Endodermal cell (in vitro differentiated cells): ENCODE measurements at places on chromosomes 3 and 15.
A peak's percentile ranks its signal among the peaks of the same experiment; 100 is the strongest.

- peak; percentile 71 for DNase-seq
These were observed 57.9 kb upstream of the CTXND1 start for GRCh38 chr15:80309769-80310384.

GRCh38 chr3:154113609-154114008, 7.6 kb upstream of the ARHGEF26 start:
- DNase-seq: no peak

GRCh38 chr15:68408971-68409370, 23.0 kb downstream of the ITGA11 start:
- DNase-seq: peak; percentile 8

GRCh38 chr15:26455828-26456227, 317.0 kb downstream of the GABRB3 start:
- no peak for DNase-seq

DNA sequence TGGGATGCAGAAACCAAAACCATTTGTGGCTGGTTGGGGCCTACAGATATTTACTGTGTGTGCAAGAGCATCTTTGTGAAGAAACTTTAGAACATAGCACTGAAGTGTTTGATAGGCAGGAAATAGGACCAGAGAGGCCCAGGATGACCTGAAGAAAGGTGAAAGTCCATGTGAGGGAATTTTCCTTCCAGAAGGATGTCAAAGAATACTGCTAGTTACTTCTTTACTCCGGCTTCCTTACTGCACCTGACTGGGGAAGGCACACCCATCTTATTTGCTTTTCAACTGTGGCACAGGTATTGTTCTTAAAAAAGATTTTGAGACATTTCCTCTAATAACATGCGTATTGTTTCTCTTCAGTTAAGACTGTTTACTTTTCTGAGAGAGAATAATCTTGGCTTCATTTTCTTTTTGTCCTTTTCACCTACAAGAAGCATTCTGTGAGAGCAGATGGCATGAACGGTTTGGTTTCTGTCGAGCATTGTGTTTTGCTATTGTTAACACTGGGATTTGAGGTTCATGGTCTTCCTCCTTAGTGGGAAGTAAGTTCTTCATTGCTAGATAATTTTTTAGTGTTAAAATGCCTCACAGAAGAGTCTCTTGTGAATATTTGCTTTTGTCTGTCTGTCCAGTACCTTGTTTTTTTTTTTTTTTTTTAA, 71.5 kb downstream of the SLCO3A1 start:
- no peak for DNase-seq

DNA sequence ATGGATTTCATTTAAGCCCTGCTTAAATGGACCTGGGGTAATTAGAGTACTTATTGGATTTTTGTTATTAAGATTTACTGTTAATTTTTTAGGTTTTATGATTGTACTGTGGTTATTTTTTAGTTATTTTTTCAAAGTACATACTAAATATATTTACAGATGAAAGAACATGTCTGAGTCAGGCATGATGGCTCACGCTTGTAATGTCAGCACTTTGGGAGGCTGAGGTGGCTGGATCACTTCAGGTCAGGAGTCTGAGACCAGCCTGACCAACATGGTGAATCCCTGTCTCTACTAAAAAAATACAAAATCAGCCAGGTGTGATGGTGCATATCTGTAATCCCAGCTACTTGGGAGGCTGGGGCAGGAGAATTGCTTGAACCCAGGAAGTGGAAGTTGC, 16.2 kb upstream of the RPL24 start:
- DNase-seq: no peak

GRCh38 chr3:132317229-132317948, at the start of gene ACP3:
ACP3 (plus strand) TSS chr3:132317407; CDS start chr3:132317457, 50 bp downstream.
- peak; percentile 66 for DNase-seq

GRCh38 chr3:194772241-194773000, 86.7 kb downstream of the FAM43A start:
- peak; percentile 26 for DNase-seq

GRCh38 chr3:80036176-80036575, 268.4 kb upstream of the ROBO1 start:
- no peak for DNase-seq

DNA sequence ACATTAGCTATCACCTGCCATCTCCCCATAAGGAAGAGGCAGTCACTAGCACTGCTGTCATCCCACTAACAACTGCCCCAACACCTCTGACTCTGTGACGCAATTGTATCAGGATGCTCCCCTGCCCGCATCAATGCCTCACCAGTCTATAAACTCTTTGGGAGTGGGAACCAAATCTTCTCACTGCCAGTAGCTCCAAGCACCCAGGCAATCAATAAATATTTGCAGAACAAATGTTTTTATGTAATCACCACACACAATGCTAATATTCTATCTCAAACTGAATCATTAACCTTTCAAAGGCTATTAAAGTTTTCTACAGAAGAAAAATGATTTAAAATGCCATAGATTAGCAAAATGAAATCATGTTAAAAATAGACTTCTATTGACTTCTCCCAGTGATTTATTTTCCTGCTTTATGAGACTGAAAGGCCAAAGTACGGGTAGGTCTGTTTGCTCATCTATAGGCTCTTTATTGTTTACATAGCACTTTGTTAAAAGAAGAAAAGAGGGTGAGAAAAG, 131.3 kb downstream of the PLD1 start:
- DNase-seq: no peak

DNA sequence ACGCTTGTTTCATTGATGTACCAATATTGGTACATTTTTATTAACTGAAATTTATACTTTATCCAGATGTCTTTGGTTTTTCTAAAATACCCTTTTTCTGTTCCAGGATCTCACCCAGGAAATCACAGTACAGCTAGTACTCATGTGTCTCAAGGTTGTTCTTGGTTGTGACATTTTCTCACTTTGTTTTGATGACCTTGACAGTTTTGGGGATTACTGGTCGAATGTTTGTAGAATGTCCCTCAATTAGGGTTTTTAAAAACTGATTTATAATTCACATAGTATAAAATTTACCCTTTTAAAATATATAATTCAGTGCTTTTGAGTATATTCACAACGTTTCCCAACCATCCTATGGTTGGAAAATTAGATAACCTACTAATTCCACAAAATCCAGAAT, 6.3 kb upstream of the SNRPN start:
- no peak for DNase-seq

DNA sequence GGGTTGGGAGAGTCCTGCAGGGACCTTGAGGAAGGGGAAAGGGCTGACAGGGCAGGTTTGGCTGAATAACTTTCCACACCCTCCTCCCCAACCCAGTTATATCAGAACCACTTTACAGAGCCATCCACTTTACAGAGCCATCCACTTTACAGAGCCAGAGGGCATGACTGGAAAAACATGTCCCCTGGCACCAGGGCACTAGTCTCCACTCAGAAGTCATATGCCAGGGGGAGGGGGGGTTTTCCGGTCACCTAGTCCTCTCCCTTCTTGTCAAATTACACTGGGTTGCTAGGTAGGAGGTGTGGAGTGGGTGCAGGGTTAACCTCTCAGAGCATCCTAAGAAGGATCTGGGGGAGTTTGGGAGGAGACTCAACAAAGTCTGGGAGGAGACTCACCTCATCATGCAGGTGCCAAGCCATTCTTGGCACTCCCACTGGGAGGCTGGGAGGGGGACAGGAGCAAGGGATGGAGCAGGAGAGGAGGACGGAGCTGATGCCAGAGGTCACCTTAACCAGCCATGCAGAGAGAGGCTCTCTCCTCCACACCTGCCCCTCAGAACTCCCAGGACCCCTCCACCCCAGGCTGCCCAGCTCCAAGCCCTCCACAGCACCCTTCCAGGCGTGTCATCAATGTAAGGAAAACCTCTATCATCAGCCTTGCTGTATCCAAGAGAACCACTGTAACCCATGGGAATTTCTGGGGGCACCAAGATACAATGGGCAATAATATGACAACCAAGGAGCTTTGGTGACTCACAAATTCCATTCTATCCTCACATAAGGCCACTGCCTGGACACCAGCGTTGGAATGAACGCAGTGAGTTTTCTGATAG, 1.7 kb downstream of the LRRC2 start:
- DNase-seq: no peak

DNA sequence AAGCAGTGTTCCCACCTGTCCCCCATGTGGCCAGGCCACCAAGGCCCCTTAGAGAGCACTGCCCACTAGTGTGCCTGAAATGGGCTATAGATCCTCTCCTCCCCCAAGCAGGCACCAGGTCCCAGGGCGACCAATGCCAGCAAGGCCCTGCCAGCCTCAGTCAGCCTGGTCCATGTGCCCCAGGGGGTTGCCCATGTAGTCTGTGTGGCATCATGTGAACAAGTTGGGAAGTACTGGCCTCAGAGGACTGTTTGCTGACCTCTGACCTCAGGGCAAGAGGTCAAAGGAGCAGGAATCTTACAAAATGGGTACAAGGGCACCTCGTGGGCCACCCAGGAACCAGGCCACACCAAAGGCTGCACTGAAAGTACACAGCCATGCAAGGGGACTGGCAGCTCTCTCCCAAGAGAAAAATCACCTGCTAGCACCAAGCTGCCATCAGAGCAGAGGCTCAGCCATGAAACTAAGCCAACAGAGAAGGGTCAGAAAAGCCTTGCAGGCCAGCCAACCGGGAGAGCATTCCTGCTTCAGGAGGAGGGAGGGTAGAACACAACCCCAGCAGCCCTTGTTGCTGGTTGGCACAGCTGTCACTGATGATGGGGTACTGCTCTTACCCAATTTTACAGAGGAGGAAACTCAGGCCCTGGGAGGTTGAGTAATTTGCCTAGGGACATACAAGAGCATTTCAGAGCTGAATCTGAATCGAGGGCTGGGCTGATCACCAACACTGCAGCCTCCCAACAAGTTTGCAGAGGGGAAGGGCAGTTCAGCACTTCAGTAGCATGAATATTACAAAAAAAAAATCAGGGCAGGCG, 5.2 kb upstream of the FURIN start:
- no peak for DNase-seq

GRCh38 chr3:72295276-72295961, 510.5 kb upstream of the PROK2 start:
- no peak for DNase-seq

DNA sequence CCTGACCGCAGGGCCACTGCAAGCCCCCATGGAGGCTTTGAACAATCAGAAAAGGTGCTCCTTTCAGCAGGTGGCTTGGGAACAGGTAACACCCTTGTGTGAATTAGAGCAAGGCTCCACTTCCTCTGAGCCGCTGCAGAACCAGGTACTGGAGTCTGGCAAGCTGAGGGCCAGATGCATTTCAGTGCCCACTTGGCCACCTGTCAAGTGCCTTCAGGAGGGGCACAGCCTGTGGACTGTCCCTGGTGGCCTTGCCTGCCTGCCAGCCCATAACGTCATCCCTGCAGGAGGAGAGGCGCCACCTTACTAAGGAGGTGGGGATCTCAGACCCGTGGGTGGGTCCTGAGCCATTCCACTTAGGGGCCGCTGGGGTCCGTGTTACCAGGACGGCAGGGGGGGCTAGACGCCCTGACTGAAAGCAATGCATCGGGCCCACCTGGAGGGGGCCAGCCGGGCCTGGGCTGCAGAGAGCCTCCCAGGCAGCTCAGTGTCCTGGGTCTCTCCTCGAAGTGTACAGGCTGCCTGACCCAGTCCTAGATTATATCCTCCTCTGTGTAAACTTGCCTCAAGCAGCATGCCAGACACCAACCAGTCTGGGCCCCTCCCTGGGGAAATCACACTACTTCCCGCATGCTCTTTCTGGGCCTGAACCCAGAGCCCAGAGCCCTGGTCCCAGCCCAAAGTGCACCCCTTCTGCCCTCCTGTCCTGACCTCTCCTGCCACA, 16.1 kb downstream of the SPTBN5 start:
- DNase-seq: no peak

- peak; percentile 87 for DNase-seq
These were observed 22.0 kb upstream of the TATDN2 start for GRCh38 chr3:10226293-10226692.

GRCh38 chr15:81097890-81098280, 36.2 kb upstream of the CFAP161 start:
- no peak for DNase-seq

GRCh38 chr3:113894927-113895326, 52.9 kb upstream of the ZDHHC23 start:
- no peak for DNase-seq

- DNase-seq: peak; percentile 54
These were observed 2.5 kb upstream of the HACD2 start for GRCh38 chr3:123587401-123587800.

DNA sequence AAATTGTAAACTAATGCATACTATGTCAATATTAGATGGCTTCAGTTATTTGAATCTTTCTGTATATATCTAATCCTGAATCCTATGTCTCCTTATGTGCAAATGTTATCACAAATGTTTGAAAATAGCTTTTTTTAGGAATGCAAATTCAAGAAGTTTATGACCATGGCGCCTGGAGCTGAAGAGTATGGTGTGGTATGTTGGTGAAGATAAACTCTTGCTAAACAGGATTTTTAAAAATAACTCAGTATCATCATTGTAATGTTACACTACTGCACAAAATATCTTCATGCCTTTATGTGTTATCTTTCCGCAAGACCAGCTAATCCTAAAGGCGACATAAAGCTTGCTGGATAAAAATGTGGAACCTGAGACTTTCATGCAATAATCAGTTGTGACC, 382.6 kb downstream of the ROBO1 start:
- no peak for DNase-seq

- DNase-seq: peak; percentile 35
These were observed 190.4 kb downstream of the MEGF11 start for GRCh38 chr15:66063147-66063546.

DNA sequence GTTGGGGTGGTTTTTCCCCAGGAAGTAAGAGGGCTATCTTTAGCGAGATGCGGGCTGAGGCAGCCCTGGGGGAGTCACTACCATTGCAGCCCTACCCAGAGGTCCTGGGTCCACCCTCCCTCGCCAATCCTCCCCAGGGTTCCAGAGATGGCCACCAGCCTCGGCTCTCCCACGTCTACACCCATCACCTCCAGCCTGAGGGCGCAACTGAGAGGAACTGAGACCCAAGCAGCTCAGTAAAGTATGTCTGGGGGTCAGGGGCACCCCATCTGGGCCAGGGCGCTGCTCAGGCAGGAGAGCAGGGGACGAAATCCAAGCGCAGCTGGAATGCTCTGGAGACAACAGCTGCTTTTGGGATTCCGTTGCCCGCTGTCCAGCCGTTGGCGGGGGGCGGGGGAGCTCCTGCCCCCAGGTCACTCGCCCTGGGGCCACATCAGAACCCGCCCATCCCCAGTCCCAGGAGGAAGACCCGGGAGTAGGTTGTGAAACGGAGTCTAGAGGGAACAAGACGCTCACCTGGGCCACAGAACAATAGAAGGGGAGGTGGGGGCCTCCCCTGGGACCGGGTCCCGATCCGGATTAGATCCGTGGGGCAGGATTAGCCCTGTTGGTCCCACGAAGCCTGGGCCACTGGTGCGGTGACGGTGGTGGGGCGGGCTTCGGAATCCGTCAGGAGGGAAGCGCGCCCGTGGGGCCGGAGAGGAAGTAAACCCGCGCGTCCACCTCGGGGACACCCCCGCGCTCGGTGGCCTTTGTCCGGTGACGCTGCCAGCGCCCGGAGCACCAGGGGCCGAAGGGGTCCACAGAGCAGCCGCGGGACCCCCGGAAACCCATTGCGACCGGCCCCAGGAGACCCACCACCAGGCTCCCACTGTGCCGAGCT, 1.4 kb upstream of the NDUFAF3 start:
- peak; percentile 72 for DNase-seq

- DNase-seq: no peak
These were observed 75.3 kb downstream of the TMEM108 start for GRCh38 chr3:133113526-133113925.

- no peak for DNase-seq
These were observed 649.2 kb downstream of the ZPLD1 start for GRCh38 chr3:103083848-103084631.
